ENCODE measurements at places on chromosomes 3 and 15.
A peak's percentile ranks its signal among the peaks of the same experiment; 100 is the strongest.

GRCh38 chr3:139472380-139473010, 3.8 kb downstream of the RBP2 start:
- no peak for DNase-seq

- peak; percentile 20 for DNase-seq
Measured at GRCh38 chr3:179558742-179559364, 3.9 kb upstream of the ACTL6A start.

GRCh38 chr15:77715051-77715450, 82.3 kb upstream of the LINGO1 start:
- DNase-seq: no peak

DNA sequence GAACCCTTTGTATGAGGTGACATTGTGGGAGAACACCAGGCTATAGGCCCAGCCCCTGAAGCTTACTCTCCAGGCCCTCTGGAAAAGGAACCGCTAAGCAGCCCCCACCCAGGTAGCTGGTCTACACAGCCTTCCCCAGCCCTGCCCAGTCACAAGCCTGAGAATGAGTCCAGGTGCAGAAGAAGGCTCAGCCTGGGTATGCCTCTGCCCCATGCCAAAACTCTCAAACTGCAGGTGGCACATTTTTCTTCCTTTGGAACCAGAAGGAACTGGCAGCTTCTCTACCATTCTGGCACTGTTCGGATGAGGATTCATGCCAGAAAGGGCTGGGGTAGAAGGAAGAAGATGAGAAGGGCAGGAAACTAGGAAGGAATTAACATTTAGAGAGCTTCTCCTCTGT, 23.7 kb upstream of the TBC1D21 start:
- DNase-seq: no peak
